ENCODE measurements at places on chromosomes 1 and 21. TPM values are rescaled to one million over a fixed set of nuclear protein-coding genes. Genes with fewer than 3 reads are reported as not detected.

Gene HPDL
- total RNA-seq: 0.60 TPM

Gene DPT
- not detected for total RNA-seq

Gene KDM1A
- total RNA-seq: 87.4 TPM

Gene SEMA4A
- 0.20 TPM for total RNA-seq

Gene RGS4
- total RNA-seq: 2.8 TPM

Gene HEYL
- total RNA-seq: under 0.01 TPM

Gene S100B
- total RNA-seq: 0.22 TPM

Gene ADCY10
- total RNA-seq: not detected

Gene OR2T35
- total RNA-seq: not detected

Gene CAMK1G
- total RNA-seq: not detected

Gene DNAH14
- 3.5 TPM for total RNA-seq

Gene PMF1
- 45.8 TPM for total RNA-seq

Gene RSPH1
- not detected for total RNA-seq

Gene S100A8
- not detected for total RNA-seq

Gene PGBD5
- 0.60 TPM for total RNA-seq

Gene TNFRSF4
- 1.5 TPM for total RNA-seq

Gene ST6GALNAC5
- not detected for total RNA-seq

Gene PPFIA4
- total RNA-seq: under 0.01 TPM

Gene DHRS3
- total RNA-seq: 83.5 TPM

Gene NIT1
- total RNA-seq: 13.1 TPM

Gene LRRC39
- total RNA-seq: 0.20 TPM

Gene FCRL5
- not detected for total RNA-seq

Gene TXNIP
- 81.9 TPM for total RNA-seq

Gene C1orf185
- total RNA-seq: not detected

Gene TACSTD2
- total RNA-seq: 56.2 TPM

Gene CD53
- total RNA-seq: not detected

Gene RRP15
- 4.0 TPM for total RNA-seq
